ENCODE measurements at places on chromosomes 5 and 9.

- peak; percentile 28 for DNase-seq
These were observed 73.3 kb upstream of the NREP start for GRCh38 chr5:111830333-111830732.

- no peak for DNase-seq
These were observed 48.3 kb downstream of the FAM78A start for GRCh38 chr9:131227959-131228460.

DNA sequence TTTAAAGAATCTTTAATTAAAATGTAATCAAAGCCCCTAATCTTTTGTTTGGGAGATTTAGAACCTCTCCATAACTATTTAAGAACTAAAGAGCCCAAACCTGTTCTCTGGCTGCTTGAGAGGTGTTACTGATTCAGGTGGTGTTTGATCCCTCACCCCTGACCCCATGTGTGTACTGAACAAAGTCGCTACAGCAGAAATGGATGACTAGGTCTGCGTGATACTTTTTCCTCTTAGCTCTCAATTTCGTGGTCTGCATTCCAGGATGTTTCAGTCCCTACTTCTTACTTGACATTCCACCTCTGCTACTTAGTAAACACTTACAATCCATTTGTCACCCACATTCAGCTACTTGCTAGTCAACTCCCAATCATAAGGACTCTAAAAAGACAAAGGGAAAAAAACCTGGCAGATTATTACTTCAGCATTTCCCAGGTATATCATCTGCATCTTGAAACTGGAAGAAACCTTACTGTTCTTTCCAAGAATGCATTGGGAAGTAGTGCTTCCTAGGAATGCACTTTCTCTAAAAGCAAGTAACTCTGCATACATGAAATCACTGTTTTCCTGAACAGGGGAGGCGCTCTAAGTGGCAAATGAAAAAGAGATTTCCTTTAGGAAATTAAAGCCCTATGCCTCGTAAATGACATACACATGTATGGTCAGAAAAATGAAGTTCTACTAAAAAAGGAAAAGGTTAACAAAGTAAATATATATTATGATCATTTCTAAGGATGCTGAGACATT, 1091.6 kb downstream of the PTPRD start:
- DNase-seq, result no peak

GRCh38 chr9:115232181-115232774, 114.3 kb upstream of the TNC start:
- DNase-seq, result no peak

- peak; percentile 2 for DNase-seq
These were observed 1196.7 kb downstream of the EFNA5 start for GRCh38 chr5:106474066-106474465.
